Inflammatory macrophage (primary cell): ENCODE measurements at places on chromosomes 4 and X.
A peak's percentile ranks its signal among the peaks of the same experiment; 100 is the strongest.

DNA sequence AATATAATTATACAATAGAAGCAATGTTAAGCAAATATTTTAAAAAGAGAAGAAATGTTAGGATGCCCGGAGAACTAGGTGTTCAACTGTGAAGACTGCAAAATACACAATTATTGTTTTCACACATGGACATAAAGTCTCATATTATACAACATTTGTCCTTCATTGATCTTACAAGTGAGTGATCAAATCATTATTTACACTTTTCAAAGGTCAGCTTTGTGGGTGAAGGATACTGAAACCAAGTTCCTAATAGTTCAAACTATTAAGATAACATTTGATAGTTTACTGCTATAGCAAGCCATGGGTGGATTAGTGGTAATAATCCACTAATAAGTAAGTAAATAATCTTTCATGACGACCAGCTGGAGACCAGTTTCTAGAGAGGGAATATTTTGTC, 23.3 kb downstream of the CTSO start:
- no peak for DNase-seq

DNA sequence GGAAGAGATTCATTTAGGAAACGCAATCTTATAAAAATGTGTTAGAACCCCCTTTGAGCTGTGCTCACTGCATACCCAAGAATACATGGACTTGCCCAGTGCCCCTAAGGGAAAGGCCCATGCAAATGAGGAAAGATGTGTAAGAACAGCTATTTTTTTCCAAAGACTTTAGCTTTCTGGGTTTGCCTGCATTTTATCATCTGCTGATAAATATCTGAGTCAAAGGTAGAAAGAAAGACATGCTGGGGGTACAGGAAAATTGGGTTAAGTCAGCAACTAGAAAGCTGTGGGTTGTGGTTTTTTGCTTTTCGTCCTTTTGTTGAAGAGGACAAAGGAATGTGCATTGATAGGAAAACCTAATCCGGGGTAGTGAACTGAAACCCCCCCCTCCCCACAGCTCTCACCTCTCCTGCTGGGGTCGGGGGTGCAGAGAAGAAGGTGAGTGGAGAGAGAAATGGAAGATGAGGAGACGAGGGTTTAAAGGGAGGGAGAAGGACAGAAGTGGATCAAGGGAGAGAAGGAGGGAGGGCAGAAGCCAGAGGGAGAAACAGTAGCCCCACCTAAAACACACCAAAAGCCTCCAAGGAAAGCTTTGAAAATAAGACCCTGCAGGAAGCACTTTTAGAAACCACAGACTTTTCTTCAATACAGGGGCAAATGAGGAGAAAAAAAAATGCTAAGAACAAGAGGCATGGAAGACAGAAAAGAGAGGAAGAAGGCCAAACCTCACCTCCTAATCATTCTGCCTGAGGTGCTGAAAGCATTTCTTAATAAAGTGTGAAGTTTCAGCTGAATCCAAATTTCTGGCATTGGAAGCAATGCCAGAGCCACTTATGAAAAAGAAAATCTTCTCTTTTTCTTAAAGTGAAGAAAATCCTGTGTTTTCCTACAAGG, 49.3 kb downstream of the KDR start:
- no peak for DNase-seq

DNA sequence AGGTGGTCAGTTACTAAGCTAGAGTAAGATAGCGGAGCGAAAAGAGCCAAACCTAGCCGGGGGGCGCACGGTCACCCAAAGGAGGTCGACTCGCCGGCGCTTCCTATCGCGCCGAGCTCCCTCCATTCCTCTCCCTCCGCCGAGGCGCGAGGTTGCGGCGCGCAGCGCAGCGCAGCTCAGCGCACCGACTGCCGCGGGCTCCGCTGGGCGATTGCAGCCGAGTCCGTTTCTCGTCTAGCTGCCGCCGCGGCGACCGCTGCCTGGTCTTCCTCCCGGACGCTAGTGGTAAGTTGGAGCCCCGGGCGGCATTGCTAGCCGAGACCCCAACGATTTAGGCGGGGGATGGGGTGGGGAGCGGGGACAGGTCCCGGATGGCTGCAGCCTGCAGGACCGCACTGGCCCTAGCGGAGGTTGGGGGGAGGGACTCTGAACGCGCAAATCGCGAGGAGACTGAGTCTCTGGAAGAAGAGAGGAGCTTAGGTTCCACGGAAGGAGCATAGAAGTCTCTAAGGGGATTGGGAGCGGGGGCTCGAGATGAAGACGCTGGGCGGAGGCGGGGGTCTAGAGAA, 573 bp downstream of the HTR2C start:
- no peak for DNase-seq

- DNase-seq: no peak
Observed at GRCh38 chr4:178080312-178080711, 638.1 kb upstream of the AGA start.

DNA sequence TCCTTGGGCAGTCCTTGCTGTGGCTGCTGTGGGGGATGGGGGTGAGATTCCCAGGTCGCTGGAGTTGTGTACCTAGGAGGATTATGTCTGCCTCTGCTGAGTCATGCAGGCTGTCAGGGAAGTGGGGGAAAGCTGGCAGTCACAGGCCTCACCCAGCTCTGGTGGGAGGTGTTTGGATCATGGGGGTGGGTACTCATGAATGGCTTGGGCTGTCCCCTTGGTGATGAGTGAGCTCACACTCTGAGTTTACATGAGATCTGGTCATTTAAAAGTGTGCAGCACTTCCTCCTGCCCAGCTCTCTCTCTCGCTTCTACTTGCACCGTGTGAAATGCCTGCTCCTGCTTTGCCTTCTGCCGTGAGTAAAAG, 24.6 kb upstream of the PDLIM3 start:
- no peak for DNase-seq

DNA sequence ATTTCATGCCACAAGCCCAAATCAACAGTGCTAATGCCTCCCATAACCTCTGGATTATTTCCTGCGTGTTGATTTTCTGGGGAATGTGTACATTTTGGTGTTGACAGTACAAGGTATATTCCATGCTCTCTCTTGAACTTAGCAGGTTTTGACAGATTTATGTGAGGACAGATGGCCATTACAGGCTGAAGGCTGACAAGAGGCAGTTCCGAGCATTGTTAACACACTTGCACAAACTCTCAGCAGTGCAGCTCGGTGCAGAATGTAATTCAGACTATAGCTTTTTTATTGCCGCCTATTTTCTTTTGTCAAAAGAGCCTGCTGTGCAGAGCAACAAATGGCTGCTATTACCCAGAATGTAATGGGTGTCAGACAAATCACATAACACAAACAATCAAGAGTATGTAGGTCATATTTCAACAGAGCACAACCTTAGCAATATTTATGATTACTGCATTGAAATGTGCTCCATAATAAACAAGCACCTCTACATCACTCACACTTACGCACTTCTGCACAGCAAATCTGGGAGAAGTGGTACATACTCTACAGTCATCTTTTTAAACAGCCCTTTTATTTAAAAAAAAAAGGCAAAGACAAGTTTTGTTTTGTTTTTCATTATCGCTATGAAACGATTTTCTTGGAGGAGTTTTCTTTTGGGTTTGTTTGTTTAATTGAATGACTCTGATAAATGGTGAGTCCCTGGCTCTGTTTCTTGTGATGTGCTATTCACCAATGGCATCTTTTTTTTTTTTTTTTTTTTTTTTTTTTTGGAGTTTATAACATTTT, 71.6 kb downstream of the PPARGC1A start:
- DNase-seq: no peak

DNA sequence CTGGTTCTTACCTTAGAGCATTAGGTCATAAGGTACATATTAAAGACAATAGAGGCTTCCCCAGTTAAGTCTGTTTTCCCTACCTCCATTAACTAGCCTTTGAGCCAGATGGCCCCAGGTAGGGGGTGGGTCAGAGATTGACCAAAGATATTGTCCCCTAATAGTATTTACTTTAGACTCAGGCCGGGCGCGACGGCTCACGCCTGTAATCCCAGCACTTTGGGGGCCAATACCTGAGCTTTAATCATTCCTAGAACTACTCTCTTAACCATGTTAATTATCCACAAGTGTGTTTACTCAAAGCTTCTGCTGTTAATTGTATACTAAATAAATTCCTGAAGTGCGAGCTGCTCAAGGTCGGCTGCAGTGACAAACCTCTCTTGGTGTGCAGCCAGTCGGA, 28.0 kb upstream of the AMBN start:
- DNase-seq: no peak

- peak; percentile 33 for DNase-seq
Observed at GRCh38 chrX:56729152-56729850, at the start of gene NBDY. NBDY (plus strand) TSS chrX:56729243; CDS start chrX:56729354, 111 bp downstream.

DNA sequence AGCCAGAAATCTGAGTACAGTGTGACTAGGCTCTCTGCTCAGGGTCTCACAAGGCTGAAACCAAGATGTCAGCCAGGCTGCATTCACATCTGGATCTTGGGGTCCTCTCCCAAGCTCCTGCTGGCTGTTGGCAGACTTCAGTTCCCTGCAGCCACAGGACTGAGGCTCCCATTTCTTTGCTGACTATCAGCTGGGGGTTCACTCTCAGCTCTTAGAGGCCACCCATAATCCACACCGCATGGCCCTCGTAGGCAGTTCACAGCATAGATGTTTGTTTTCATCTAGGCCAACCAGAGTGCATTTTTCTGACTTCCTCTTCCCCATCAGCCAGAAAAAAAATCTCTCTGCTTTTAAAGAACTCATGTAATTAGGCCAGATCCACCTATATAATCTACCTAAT, 8.2 kb upstream of the WDR44 start:
- DNase-seq: no peak

DNA sequence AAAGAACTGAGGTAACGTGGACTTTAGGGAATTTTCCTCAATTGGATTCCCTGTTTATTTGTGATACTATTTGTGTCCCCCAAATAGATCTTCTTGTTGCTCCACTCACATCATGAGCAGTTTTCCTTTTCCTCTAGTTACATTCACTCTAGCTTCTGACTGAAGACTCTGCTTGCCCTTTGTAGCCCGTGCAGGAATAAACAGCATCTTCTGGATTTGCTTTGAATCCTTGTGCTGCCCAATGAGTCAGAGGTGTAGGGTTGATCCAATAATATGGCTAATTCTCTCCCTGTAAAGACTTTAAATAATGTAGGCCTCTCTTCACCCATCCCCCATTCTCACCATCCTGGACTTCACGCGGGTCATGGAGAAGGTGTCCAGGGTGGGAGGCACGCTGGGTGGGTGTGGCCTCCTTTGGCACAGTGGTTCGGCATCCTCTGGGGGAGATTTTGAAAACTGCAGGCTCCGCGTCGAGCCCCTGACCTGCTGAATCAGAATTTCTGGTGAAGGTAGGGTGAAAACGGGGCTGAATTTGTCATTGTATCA, 9.0 kb downstream of the HAND2 start:
- no peak for DNase-seq

GRCh38 chr4:174156239-174156826, 127.1 kb downstream of the FBXO8 start:
- peak; percentile 41 for DNase-seq

DNA sequence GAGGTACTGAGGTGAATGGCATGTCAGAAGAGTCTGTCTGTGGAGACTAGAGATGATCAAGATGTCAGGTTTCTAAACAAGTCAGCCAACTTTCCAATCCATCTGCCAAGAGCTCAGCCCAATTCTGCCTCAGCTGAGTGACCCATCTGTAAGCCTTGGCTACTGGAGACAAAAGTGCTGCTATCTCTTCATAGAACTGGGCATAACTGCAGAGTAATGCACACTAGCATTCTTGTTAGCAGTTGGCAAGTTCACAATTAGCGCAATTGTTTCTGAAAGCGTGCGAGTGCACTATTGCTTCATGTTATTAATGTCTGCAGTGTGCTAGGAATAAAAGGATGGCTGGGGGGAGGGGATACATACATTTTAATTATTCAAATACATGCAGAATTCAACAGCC, 32.9 kb upstream of the SH3D19 start:
- DNase-seq: no peak

- no peak for DNase-seq
Observed at GRCh38 chrX:39952989-39953388, 144.8 kb downstream of the BCOR start.

- DNase-seq: no peak
Observed at GRCh38 chrX:134936542-134936941, 54.2 kb upstream of the SMIM10 start.

DNA sequence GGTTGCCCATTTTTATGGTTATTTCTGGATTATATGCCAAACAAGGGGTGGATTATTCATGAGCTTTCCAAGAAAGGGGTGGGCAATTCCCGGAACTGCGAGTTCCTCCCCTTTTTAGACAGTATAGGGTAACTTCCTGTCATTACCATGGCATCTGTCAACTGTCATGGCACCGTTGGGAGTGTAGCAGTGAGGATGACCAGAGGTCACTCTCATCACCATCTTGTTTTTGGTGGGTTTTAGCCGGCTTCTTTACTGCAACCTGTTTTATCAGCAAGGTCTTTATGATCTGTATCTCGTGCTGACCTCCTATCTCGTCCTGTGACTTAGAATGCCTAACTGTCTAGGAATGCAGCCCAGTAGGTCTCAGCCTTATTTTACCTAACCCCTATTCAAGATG, 57.6 kb downstream of the SH3KBP1 start:
- peak; percentile 43 for DNase-seq

- DNase-seq: no peak
Observed at GRCh38 chrX:34749896-34750295, 92.8 kb upstream of the TMEM47 start.

GRCh38 chrX:43661521-43662240, 5.6 kb downstream of the MAOA start:
- peak; percentile 3 for DNase-seq

DNA sequence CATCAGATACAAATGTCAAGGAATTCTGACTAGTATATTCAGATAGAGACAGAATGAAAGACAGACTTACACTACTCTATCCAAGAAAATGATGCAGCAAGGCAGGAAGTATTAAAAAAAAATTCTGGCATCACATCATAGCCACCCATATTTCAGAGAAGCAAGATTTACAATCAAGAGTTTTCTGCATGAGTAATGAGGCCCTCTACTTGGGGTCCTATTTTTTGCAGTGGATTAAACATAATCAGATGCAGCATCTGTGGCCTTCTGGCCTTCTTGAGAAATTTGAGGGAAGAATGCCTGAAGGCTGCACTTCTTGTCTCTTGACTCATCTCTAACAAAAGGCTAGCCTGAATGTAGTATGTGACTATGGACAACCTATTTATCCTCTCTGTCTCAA, 48.2 kb upstream of the SLIT2 start:
- no peak for DNase-seq
